WERI-Rb-1 (cell line): ENCODE measurements at places on chromosomes 6 and 20.

- no peak for DNase-seq
Observed at GRCh38 chr20:53582574-53583351, 10.9 kb downstream of the ZNF217 start.

GRCh38 chr20:32386091-32386490 is 28.0 kb downstream of the ASXL1 start:
- DNase-seq = no peak

DNA sequence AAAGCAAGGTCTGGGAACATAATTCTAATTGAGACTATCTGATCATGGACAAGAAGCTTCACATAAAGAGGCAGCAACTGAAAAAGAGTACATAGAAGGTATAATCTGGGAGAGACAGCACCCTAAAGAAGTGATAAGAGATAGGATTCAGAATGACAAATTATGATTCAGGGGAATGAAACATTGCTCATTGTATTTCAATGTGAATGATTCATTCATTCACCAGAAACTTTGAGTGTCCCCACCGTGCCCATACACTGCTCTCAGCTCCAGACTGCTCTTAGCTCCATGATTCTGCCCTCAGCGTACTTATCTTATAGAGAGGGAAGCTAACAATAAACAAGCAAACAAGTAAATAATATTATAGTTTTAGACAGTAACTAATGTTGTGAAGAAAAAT is 329.3 kb upstream of the IRAK1BP1 start:
- no peak for DNase-seq

DNA sequence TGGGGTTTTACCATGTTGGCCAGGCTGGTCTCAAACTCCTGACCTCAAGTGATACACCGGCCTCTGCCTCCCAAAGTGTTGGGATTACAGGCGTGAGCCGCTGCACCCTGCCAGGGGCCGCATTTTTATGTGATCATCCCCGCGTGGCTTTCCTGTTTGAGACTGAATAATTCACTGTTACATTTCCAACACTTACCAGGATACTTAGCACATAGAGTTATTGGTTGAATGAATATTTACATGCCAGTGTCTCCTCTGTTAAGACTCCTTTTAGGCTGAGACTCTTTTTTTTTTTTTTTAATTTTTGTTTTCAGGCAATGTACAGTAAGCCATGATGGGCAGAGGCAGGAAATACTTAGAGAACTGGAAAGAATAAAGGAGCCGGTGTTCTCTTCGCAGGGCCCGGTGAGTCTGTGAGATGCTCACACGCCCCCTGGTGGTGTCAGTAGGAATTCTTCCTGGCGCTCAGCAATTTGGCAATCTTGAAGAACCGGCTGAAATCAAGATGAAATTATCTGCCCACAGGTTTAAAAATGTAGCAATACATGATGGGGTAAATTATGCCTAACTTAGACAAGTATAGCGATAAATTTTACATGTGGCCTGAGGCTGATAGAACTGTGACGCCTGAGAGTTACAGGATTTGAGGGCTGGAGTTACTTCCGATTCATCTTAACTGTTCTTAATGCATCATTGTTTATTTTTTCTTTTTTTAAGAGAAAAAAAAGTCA is 7.6 kb upstream of the RNF114 start:
- peak; percentile 82 for DNase-seq

GRCh38 chr6:56962441-56962840 is 7.5 kb downstream of the BEND6 start:
- no peak for DNase-seq
